ENCODE measurements at places on chromosomes 3 and 15.

DNA sequence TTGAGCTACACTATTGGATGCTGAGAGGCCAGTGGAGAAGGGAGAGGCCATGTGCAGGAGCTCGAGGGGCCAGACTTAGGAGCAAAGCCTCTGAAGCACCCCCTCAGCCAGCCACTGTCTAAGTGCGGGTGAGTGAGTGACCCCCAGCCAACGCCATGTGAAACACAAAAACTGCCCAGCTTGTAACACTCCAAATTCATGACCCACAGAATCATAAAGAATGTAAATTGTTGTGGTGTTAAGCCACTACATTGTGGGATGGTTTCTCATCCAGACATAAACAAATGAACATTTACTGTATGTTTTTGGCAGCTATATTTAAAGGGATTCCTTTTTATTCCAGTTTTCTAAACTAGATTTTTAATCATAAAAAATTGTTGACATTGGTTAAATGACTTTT lies 27.2 kb upstream of the TMEM158 start:
- no peak for DNase-seq

DNA sequence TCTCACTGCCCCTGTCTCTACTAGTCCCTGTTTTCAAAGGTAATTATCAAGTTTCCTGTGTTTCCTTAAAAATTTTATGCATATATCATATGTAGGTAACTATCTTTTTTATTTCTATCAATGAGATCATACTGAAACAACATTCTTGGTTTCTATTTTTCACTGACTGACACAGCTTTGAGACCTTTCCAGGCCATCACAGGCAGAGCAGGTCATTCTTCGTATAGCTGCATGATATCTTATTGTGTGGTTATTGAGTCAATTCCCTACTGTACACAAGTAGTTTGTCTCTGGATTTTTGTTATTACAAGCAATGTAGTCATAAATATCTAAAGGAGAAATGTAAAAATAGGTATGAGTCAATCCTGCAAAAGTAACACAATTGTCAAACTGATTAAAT lies 169.6 kb downstream of the CFAP20DC start:
- no peak for DNase-seq

DNA sequence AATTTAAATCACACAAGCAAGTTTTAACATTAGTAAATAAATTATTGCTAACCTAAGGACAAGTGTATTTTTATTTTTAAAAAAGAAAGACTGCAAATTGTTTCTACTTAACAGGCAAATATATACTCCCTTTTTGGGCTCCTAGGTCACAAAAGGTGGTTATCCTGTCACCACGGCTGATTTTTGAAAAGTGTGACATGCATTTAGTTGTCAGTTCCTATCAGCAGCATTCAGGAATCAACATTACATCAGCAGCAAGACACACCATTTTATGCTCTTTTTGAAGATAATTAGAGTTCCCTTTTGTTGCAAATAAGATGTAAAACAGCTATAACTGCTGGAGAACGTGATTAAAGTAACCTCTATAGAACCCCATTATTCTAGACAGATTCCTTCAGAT lies 357.5 kb upstream of the TMCO5A start:
- DNase-seq: no peak

DNA sequence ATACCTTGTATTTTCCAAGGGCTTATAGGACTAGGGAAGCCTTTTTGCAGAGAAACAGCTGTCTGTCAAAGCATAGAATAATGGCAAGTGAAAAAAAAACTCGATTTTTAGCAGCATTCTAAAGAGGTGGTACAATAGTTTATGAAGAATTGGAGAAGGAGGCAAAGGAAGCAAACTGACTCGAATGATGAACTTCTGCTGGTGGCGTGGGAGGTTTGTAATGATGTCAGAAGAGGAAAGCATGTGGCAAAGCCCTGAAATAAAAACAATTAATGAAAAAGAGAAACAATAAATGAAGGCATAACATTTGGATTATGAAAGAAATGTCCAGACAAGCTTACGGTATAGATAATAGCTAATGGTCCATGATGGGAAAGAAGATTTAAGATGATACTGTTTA lies 77.5 kb downstream of the RARB start:
- DNase-seq: no peak

DNA sequence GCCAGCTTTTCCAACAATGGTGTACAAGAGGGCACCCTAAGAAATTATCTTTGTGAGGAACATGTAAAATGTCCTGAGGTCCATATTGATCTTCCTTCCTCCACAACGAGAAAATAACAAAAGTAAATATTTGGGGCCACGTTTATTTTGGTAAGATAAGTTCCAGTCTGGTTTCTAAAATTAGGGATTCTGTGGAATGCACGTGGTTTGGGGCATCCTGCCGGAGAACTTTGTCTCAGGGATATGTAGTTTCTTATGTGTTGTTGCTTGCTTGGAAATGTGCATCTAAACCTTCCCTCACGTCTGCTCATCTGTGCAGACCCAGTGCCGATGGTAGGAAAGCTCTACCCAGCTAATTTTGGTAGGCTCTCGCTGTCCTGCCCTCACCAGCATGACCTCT lies 62.8 kb downstream of the CTDSPL start:
- DNase-seq: no peak

- DNase-seq: no peak
Observed at GRCh38 chr3:124276539-124277143, 284.7 kb upstream of the ROPN1 start.

DNA sequence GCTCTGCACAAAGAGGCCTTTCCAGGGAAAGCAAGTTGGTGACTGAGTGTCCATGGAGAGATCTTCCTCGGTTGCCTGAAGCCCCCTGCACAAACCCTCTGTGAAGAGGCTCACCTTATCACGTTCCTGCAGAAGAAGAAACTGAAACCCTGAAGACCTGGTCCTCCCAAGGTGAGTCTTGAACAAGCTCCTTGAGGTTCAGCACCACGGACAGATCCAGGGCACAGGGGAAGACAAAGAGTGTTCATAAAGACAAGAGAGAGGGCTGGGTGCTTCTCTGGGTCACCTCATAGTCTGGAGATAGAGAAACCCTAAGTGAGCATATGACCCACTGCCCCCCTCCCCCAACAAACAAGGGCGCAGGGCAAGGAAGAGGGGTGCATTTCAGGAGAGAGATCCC lies 21.7 kb upstream of the TBC1D21 start:
- peak; percentile 55 for DNase-seq

GRCh38 chr3:157042226-157042625 lies 117.7 kb downstream of the CCNL1 start:
- no peak for DNase-seq

GRCh38 chr3:59426821-59427565 lies 377.2 kb upstream of the CFAP20DC start:
- DNase-seq: no peak

GRCh38 chr3:9170851-9171160 lies 78.6 kb downstream of the SRGAP3 start:
- DNase-seq: no peak

All from muscle of arm (tissue), 14 donors.